IMR-90 (cell line): ENCODE measurements at places on chromosomes 11 and 22. TPM values are rescaled to one million over a fixed set of nuclear protein-coding genes. Genes with fewer than 3 reads are reported as not detected.
A peak's percentile ranks its signal among the peaks of the same experiment; 100 is the strongest.

GRCh38 chr11:47766509-47767227, 473 bp downstream of the FNBP4 start:
- peaks cover 19% of the 10 kb centered on the region for H3K36me3 ChIP-seq
- peak; percentile 66 for DNase-seq
- no peaks in the 10 kb centered on the region for H3K27me3 ChIP-seq
- H3K4me1 ChIP-seq, result 0 out of 2 replicates have a peak, but pooled peaks cover 1% of the 10 kb centered on the region
- H3K4me3 ChIP-seq, result peak overlapping the region; percentile 65

Gene KCNE3
- total RNA-seq, result under 0.01 and 0.18 TPM in 2 replicates

DNA sequence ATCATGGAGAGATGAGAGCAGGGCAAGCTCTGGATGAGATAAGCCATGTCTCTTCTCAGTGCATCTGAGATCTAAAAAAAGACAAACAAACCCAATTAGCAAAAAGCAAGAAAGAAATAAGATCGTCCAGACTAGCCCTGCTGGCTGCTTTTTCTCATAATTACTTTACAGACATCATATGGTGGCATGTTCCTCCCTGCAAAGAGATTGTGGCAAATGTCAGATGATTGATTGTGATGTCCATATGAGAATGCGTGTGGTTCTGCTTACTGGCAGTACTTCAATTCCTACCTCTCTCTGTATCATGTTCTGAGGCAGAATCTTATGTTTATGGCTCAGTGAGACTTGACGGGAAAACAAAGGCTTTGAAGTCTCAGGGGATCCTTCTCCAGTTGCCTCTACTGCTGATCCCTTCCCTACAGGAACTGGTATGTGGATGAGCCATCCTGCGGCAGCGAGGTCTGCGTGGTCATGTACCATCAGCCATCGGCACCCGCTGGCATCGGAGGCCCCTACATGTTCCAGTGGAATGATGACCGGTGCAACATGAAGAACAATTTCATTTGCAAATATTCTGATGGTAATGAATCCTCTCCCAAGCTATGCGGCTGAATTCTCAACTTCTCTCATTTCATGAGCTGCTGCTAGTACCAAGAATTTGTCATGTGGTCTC, 8.8 kb downstream of the LAYN start:
- H3K4me3 ChIP-seq, result no peak overlapping the region
- peaks cover 55% of the 10 kb centered on the region for H3K36me3 ChIP-seq
- H3K27me3 ChIP-seq, result no peaks in the 10 kb centered on the region
- H3K27ac ChIP-seq, result peak overlapping the region; percentile 51; the same call in 1 of the 2 replicates
- peaks cover 20% of the 10 kb centered on the region for H3K4me1 ChIP-seq

DNA sequence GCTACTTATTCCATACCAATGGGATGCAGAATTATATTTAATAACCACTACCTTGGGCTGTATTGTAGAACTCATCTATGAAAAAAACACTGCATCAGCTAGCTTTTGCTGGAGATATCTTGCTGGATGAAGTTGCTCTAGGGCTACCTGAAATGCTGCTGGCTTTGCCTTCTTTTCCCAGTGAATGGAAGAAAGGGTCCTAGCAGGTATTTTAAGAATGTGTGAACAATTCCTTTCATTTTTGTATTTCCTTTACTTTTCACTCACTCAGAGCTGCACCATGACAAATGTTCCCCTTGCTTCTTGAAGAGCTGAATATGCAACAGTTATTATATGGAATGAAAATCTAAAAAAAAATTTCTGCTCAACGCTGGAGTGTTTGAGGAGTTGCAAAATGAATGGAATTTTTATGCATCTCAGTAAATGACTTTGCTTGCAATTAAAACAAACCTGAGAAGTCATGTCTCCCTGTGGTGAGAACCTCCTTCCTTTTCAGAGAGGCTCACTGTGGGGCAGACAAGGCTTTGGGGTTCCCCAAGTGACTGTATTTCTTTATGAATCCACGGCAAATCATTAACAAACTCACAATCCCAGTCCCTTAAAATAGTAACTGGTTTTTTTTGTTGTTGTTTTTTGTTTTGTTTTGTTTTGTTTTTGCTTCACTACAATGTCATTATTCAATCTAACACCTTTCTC, 566.8 kb upstream of the KIRREL3 start:
- DNase-seq, result no peak
- no peaks in the 10 kb centered on the region for H3K36me3 ChIP-seq
- no peak overlapping the region for H3K4me3 ChIP-seq
- H3K27me3 ChIP-seq, result no peaks in the 10 kb centered on the region; the same call in 1 of the 2 replicates
- H3K4me1 ChIP-seq, result no peaks in the 10 kb centered on the region
